ENCODE measurements at places on chromosomes 3 and 15. TPM values are rescaled to one million over a fixed set of nuclear protein-coding genes. Genes with fewer than 3 reads are reported as not detected.

Gene ACOX2
- not detected for total RNA-seq

DNA sequence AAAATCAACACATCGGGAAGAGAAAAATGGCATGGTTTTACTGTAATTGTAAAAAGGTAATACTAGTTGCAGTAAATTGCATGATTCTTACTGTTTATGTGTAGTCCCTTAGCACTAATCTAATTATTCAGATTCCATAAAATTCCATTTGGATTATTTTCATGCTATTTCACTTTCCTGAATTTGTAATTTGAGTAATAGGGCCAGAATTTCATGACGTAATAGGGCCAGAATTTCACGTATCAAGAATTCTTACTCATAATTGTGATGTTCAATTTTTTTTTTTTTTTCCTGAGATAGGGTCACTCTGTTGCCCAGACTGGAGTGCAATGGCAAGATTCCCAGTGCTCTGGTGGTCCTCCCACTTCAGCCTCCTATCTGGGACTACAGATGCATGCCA is 2.9 kb upstream of the U2SURP start:
- no peak for DNase-seq

GRCh38 chr3:197083486-197083885 is 53.9 kb upstream of the MELTF start:
- DNase-seq, result no peak

Gene GNAT1
- not detected for total RNA-seq

Gene HRH1
- 0.36 TPM for total RNA-seq
